Thoracic aorta (tissue), 2 donors: ENCODE measurements at places on chromosomes 3 and 15. TPM values are rescaled to one million over a fixed set of nuclear protein-coding genes. Genes with fewer than 3 reads are reported as not detected.

DNA sequence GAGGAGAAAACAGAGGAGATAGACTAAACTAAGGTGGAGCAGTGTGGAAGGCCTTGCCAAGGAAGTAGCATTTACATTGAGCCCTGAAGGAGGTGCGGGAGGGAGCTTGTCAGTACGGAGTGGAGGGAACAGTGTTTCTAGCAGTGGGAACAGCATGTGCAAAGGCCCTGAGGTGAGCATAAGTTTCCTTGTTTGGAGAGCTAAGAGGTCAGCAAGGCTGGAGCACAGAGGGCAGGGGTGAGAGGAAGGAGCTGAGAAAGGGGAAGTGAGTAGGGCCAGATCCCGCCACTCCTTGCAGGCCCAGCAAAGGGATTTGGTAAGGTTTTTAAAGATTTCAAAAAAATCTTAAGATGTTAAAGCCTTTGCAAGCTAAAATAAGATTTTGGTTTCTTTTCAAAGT is 70.1 kb downstream of the HMCES start:
- no peaks in the 10 kb centered on the region for H3K36me3 ChIP-seq
- H3K27ac ChIP-seq = no peak overlapping the region
- H3K27me3 ChIP-seq = no peaks in the 10 kb centered on the region
- peaks cover 28% of the 10 kb centered on the region for H3K4me1 ChIP-seq

RASGRF1 gene
- total RNA-seq = not detected

PSTPIP1 gene
- total RNA-seq = 24.8 TPM

SPATA12 gene
- not detected for total RNA-seq

DNA sequence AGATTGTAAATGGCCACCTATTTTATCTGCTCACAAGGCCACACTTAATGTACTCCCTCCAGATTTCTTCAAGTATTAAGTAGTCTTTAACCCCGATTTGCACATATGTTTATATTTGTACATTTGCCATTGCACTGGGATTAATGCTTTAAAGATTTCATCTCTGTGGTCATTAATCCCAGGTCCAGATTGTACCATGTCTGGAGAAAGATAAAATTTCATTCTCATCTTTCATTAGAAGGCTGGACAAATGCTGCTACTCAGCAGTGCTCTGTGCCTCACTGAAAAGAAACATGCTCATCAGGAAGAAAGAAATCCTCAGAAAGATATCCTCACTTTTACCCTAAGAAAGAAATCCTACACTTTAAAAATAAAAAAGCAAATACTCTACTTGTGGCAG is 62.5 kb upstream of the LRRC3B start:
- no peaks in the 10 kb centered on the region for H3K4me1 ChIP-seq
- no peaks in the 10 kb centered on the region for H3K27me3 ChIP-seq
- no peak overlapping the region for H3K27ac ChIP-seq
- no peak overlapping the region for H3K4me3 ChIP-seq

GPR149 gene
- not detected for total RNA-seq

DNA sequence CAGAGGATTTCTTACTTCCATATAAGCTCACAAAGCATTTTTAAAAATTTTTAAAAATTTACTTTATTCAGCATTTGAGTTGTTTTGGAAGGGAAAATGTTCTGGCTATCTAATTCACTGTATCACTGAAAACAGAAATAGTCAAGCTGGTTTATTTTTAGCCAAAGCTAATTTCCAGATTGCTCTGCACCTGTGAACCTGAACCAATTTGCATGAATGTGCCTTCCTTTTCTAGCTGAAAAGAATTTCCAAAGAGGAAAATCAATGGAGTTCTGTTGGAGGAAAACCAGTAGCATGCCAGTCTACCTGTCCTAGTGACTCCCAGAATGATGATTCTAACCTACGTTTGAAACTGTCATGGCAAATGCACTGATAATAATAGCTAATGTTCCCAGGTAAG is 134.2 kb upstream of the LIPC start:
- no peaks in the 10 kb centered on the region for H3K36me3 ChIP-seq
- H3K4me1 ChIP-seq = no peaks in the 10 kb centered on the region
- DNase-seq = no peak
- no peak overlapping the region for H3K4me3 ChIP-seq
- no peak overlapping the region for H3K27ac ChIP-seq

GRCh38 chr15:32028921-32029320 is 1.4 kb upstream of the CHRNA7 start:
- H3K36me3 ChIP-seq = no peaks in the 10 kb centered on the region
- peak overlapping the region; percentile 74 for H3K4me3 ChIP-seq
- H3K27me3 ChIP-seq = no peaks in the 10 kb centered on the region
- no peak for DNase-seq
- no peaks in the 10 kb centered on the region for H3K4me1 ChIP-seq

DNA sequence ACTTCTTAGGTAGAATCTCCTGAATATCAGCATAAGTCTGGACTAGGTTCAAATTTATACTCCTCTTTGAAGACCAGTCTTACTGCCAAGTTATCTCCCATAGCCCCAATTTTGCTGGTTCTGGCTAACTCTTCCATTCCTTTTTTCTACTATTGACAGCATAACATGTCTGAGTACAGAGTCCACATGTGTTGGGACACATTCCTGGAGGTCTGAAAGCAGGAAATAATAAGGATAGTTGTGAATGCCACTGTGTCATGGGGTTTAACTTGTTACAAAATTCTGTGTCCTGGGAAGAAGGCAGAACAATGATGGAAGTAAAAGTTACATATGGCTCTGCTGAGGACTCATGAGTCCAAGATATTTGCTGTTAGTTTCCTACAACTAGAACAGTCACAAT is 57.4 kb upstream of the ZBTB20 start:
- no peak overlapping the region for H3K4me3 ChIP-seq
- H3K36me3 ChIP-seq = no peaks in the 10 kb centered on the region
- DNase-seq = no peak
- no peaks in the 10 kb centered on the region for H3K27me3 ChIP-seq

DNA sequence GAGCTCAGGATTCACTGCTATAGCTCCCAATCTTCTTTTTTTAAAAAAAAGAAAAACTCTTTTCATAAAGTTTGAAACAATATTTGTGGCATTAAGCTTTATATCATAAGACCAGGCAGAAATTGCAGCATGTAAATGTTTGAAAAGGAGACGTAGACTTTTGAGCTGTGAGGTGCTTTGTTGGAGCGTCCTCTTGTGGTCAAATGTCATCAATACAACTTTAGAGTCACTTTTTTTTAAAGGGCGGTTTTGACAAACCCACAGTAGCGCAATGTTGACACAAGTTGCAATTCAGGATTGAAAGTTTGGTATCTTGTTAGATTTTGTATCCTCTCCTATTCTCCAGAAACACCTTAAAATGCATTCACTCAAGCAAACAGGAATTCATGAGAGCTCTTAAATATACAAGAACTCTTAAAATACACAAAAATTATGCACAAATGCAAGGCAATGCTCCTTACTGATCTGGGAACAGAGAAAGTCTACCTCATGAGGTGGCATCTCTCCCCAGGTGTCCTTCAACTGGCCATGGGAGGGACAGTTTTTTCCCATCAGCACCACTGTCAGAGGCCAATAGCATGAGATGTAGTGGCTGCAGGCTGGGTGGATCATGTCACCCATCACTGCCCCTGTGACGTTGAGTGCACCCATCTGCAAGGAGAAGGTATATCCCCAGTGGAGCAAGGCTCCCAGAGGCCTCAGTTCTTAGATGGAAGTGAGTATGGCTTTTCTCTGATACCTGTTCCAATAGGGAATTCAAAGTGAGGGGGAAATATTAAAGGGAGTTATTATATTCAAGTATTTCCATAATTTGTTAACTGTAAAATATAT is 70.7 kb downstream of the ANXA2 start:
- DNase-seq = no peak
- no peaks in the 10 kb centered on the region for H3K4me1 ChIP-seq
- no peaks in the 10 kb centered on the region for H3K27me3 ChIP-seq
- no peak overlapping the region for H3K4me3 ChIP-seq
- H3K36me3 ChIP-seq = no peaks in the 10 kb centered on the region
- no peak overlapping the region for H3K27ac ChIP-seq

CTXN2 gene
- not detected for total RNA-seq

CLDN11 gene
- 2.7 TPM for total RNA-seq

GRCh38 chr3:57983734-57984518 is 24.3 kb upstream of the FLNB start:
- no peak overlapping the region for H3K27ac ChIP-seq
- no peak overlapping the region for H3K4me3 ChIP-seq
- H3K36me3 ChIP-seq = no peaks in the 10 kb centered on the region

LSM3 gene
- 4.9 TPM for total RNA-seq

GRCh38 chr15:97688886-97689285 is 271.6 kb upstream of the ARRDC4 start:
- H3K36me3 ChIP-seq = no peaks in the 10 kb centered on the region
- H3K27ac ChIP-seq = no peak overlapping the region
- no peak for DNase-seq
- H3K27me3 ChIP-seq = no peaks in the 10 kb centered on the region

- peaks cover 27% of the 10 kb centered on the region for H3K36me3 ChIP-seq
- H3K4me3 ChIP-seq = no peak overlapping the region
- H3K27me3 ChIP-seq = no peaks in the 10 kb centered on the region
These were observed 17.6 kb upstream of the TM2D3 start for GRCh38 chr15:101669744-101670143.

- H3K4me1 ChIP-seq = peaks cover 5% of the 10 kb centered on the region
- DNase-seq = no peak
- H3K27me3 ChIP-seq = no peaks in the 10 kb centered on the region
These were observed 456.6 kb downstream of the SHQ1 start for GRCh38 chr3:72391659-72392058.

- H3K27ac ChIP-seq = no peak overlapping the region
- peaks cover 6% of the 10 kb centered on the region for H3K4me1 ChIP-seq
- DNase-seq = no peak
- peaks cover 3% of the 10 kb centered on the region for H3K36me3 ChIP-seq
- H3K27me3 ChIP-seq = no peaks in the 10 kb centered on the region
These were observed 73.5 kb downstream of the CLASP2 start for GRCh38 chr3:33644582-33644981.

DNA sequence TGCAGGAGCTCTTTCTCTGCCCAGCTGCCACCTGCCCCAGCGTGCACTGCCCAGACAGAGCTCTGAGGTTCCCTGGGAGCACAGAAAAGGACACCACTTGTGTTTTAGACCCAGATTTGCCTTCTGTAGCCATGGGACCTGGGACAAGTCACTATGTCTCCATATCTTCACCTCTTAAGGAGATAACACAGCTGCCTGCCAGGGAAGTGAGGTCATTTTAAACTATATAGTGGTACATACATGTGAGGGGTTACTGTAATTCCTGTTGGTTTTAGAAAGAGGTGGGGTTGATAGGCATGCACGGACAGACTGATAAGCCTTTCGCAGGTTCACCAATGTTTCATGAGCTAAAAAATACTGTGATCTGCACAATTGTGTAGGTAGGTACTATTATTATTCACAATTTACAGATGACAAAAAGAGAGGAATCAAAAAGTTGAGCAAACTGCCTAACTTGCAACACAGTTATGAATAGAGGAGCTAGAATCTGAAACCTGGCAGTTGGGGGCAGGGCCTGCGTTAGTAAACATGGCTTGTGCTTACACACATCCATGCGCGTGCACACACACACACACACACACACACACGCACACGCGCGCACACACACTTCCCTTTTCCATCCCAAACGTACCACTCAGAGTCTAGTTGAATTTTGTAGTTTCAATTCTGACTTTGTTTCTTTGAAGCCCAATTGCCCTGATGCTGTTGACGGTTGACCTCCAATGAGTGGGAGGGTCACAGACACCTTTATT is 193.6 kb downstream of the FAM43A start:
- H3K4me3 ChIP-seq = no peak overlapping the region
- no peaks in the 10 kb centered on the region for H3K36me3 ChIP-seq
- no peak for DNase-seq

CAPN3 gene
- total RNA-seq = 19.8 TPM

POLQ gene
- 0.68 TPM for total RNA-seq

PAQR9 gene
- 0.21 TPM for total RNA-seq

IGDCC3 gene
- not detected for total RNA-seq

GRCh38 chr3:24688446-24689148 is 193.9 kb upstream of the THRB start:
- no peaks in the 10 kb centered on the region for H3K36me3 ChIP-seq
- no peaks in the 10 kb centered on the region for H3K27me3 ChIP-seq
- no peak overlapping the region for H3K27ac ChIP-seq
- DNase-seq = no peak
- H3K4me3 ChIP-seq = no peak overlapping the region

TICRR gene
- not detected for total RNA-seq

- no peak overlapping the region for H3K4me3 ChIP-seq
- no peaks in the 10 kb centered on the region for H3K27me3 ChIP-seq
- H3K27ac ChIP-seq = no peak overlapping the region
- H3K4me1 ChIP-seq = no peaks in the 10 kb centered on the region
- DNase-seq = no peak
These were observed 137.7 kb upstream of the EOMES start for GRCh38 chr3:27859821-27860220.

SLC22A13 gene
- 2.2 TPM for total RNA-seq

GRCh38 chr3:43892526-43892925 is 201.8 kb downstream of the ABHD5 start:
- H3K4me1 ChIP-seq = peaks cover 2% of the 10 kb centered on the region
- H3K27me3 ChIP-seq = no peaks in the 10 kb centered on the region
- no peak overlapping the region for H3K4me3 ChIP-seq
